ENCODE measurements at places on chromosomes 7 and 10.

- no peak for DNase-seq
Observed at GRCh38 chr7:43766564-43766963, 8.1 kb downstream of the BLVRA start.

- DNase-seq: no peak
Observed at GRCh38 chr7:157412021-157412443, 75.2 kb downstream of the DNAJB6 start.

GRCh38 chr7:92806496-92806895, 29.9 kb downstream of the CDK6 start:
- DNase-seq: no peak

GRCh38 chr10:89916468-89917215, 215.3 kb downstream of the KIF20B start:
- no peak for DNase-seq

- no peak for DNase-seq
Observed at GRCh38 chr10:47160967-47161366, 139.0 kb upstream of the GDF10 start.

GRCh38 chr7:157854066-157854891, 517.5 kb downstream of the DNAJB6 start:
- DNase-seq: no peak

GRCh38 chr10:121610798-121611323, 12.6 kb upstream of the FGFR2 start:
- DNase-seq: peak; percentile 47

Data from islet precursor cell (in vitro differentiated cells).